HTR-8/SVneo (cell line): ENCODE measurements at places on chromosomes 2 and 18.

- no peak for DNase-seq
Observed at GRCh38 chr2:20221555-20221973, 3.4 kb downstream of the SDC1 start.

DNA sequence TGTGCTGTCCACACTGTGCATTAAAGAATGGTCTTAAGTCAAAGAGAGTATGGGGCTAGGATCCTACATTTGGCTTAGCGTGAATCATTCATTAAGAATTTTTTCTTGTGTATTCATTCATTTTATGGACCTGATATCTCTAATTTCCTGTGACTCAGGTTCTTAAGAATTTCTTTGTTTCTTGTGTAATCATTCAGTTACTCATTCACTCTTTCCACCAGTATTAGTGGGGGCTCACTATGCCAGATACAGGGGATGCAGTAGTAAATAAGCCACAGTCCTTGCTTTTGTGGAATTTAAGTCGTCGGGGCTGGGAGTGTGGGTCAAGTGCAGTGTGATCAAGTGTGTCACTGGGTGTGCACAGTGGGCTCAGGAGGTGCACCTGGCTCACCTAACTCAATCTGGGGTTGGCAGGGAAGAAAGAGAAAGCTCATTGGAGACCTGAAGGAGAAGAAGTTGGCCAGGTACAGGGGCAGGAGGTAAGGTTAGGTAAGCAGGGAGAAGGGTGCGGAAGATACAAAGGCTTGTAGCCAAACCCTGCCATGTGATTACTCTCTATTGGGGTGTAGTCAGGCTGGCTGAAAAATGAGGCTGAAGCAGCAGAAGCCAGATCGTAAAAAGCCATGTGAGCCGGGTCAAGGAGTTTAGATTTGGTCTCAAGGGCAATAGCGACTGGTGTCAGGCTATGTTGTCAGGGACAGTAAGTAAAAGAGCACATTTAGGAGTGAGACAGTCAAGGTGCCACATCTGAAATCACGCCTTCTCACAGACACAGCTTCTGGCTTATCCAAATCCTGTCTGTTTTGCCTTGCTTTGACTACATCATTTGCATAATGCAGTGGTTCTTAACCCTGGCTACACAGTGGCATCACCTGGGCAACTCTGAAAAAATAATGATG lies 67.2 kb downstream of the KCTD1 start:
- peak; percentile 67 for DNase-seq

- DNase-seq = no peak
Observed at GRCh38 chr2:129482626-129483025, 496.8 kb upstream of the RAB6C start.

- no peak for DNase-seq
Observed at GRCh38 chr2:233846387-233847247, 7.7 kb downstream of the HJURP start.

GRCh38 chr18:40249390-40250080 lies 1705.5 kb upstream of the PIK3C3 start:
- DNase-seq = no peak

DNA sequence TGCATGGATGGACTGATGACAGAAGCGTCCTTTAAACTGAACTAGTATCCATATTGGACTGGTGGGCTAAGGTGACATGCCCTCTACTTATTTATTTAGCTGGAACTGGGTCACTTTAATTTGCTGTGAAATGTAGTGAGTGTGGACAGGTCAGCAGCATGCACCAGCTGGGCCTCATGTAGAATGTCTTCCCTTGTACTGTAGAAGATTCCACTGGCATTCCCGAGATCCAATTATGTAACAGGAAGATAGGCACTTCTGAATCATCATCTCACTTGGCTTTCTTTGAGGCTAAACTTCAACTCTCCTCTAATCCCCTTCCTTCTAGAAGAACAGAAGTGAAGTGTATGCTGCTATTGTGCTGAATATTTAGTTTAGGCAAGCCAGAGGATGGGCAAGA lies 296.2 kb downstream of the SLC8A1 start:
- DNase-seq = no peak

DNA sequence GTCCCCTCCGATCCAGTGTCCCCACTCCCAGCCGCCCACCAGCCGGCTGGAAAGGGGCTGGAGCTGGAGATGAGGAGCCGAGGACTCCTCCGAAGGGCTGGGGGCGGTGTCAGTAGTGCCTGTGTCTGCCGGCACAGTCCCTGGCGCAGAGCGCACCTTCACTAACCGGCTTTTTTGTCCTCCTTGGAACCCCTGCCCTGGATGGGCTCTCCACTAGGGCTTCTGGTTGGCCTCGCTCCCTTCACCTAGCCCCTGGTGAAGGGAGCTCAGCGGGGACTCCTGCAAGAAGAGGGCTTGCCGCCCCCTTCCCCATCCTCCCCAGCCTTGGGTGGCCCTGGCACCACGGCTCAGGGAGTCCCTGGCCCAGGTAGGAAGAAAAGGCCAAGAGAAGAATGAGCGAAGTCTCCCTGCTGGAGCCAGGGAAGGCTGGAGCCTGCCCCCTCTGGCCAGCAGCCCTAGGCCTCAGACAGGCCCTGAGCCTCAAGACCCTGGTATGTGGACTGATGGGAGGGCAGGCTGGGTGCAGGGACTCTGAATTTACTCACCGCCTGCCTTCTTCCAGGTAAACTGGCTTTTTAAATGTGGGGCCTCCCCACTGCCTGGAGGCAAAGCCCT lies 570 bp upstream of the ECEL1 start:
- DNase-seq = no peak

- no peak for DNase-seq
Observed at GRCh38 chr2:226183550-226183949, 616.1 kb downstream of the IRS1 start.

DNA sequence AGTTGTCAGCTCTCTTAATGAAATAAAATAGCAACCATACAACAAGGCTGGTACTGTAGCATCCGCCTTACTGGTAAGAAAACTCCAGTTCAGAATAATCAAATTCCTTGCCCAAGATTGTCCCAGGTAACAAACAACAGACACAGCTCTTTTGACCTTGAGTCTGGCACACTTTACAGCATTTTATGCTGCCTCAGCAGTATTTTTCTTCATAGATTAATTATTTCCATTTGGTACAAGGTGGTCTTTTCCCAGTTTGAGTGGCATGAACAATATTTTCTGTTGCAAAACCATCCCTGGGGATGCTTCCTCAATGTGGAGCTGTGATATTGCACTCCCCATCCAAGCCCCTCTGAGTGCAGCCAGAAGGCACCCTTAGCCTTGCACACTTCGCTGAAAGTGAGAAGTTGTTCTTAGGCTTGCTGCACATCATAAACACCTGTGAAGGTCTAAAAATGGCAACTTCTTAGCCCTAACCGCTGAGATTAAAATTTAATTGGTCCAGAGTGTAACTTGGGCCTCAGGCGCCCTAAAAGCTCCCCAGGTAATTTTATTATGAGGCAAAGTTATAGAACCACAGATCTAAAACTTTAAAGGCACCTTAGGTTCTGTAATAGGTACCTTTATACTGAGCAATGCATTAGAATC lies 523.3 kb downstream of the CMPK2 start:
- DNase-seq = no peak

DNA sequence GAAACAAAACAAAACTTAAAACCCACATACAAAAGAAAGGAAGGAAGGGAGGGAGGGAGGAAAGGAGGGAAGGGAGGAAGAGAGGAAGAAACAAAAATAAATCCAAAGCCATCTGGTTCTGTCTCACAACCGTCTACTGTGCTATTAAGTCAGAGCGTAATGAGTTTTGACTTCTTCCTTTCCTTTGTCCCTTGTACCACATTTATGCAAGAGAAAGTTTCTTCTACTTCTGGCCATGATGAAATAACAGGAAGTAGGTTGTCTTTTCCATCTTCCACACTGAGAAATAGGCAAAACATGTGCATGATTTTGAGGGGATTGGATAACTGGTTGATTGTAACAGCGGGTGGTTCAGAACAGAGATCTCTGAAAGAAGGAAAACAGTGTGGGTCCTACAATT lies 121.4 kb downstream of the CTAGE1 start:
- no peak for DNase-seq

- no peak for DNase-seq
Observed at GRCh38 chr2:204483608-204484081, 61.6 kb upstream of the PARD3B start.

GRCh38 chr2:73069855-73070642 lies 1.5 kb downstream of the SFXN5 start:
- DNase-seq = no peak

- DNase-seq = no peak
Observed at GRCh38 chr2:11292464-11293255, 51.8 kb downstream of the ROCK2 start.

GRCh38 chr2:111995148-111995547 lies 59.9 kb upstream of the TMEM87B start:
- DNase-seq = no peak

DNA sequence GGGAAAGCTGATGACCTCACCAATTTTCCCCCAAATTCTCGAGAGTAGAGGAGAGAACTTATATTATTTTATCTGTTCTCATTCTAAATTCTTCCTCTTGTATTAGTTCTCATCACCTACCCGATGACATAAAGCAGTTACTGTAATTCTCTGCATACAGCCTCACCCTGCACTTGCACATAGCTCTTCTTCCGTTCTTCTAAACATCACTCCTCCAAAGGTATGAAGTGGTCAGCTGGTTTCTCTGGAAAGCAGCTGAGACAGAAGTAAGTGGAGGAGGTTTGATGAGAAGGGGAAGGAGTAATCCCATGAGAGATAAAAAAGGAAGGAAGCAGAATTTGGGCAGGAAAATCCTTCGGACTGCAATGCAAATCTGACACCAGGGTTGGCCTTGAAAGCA lies 39.0 kb downstream of the FBXO48 start:
- DNase-seq = no peak

- DNase-seq = peak; percentile 20
Observed at GRCh38 chr2:109604597-109604996, 9.2 kb downstream of the SEPTIN10 start.

- DNase-seq = no peak
Observed at GRCh38 chr2:98487806-98488189, 43.1 kb downstream of the INPP4A start.

- peak; percentile 32 for DNase-seq
Observed at GRCh38 chr2:26682155-26682554, 10.4 kb upstream of the KCNK3 start.

- DNase-seq = no peak
Observed at GRCh38 chr18:23166891-23167541, 31.7 kb downstream of the CABLES1 start.

DNA sequence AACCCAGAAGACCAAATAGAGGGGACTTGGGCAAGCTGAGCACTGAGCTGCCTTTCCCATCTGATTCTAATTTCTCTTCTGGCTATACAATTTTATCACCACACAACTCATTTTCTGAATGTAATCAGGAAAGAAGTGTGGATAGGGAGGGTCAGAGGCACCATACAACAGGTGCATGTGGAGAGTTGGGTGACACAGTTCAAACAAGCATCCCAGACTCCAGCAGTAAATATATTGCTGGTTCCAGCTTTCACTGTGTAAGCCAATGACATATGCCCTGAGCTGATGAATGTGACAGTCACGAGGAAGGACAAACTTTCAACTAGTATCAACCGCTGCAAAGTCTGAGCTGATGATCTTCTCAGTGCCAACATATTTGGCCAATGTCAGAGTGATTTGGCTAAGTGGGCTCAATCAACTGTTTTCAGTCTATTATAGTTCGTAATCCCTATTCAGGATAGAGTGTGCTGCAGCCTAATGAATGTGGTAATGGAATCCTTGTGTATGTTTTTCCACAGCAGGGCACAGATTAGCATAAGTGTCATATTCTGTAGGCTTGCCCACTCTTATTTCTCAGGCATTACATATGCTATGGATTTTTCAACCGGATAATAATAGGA lies 109.9 kb upstream of the MEIS1 start:
- DNase-seq = no peak

- DNase-seq = no peak
Observed at GRCh38 chr2:201072201-201072530, 365 bp downstream of the NDUFB3 start.

DNA sequence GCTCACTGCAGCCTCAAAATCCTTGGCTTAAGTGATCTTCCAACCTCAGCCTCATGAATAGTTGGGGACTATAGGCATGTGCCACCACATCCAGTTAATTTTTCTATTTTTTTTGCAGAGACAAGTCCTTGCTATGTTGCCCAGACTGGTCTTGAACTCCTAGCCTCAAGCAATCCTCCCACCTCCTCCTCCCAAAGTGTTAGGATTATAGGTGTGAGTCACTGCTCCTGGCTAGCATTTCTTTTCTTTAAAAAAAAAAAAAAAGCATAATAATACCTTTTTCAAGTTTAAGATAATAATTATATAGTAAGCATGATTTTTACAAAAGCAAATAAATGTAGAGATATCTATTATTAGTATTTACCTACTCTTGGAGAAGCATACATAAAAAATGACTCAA lies 36.1 kb downstream of the PPP4R1 start:
- no peak for DNase-seq

DNA sequence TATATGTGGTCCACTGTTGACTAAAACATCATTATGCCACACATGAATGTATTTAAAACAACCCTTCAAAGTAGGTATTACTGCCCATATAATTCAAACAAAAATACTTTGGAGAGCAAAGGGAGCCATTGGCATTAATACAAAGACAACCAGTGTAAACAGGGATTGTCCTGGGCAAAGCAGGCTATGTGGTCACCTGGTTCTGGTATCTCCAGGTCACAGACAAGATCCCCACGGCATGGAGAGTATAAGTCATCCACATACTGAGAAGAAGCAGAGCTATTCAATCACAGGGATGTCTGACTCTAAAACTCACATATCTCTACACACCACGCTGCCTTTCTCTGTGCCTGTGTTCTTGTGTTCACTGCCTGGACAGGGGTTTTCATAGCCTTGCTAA lies 81.4 kb upstream of the BZW1 start:
- no peak for DNase-seq

DNA sequence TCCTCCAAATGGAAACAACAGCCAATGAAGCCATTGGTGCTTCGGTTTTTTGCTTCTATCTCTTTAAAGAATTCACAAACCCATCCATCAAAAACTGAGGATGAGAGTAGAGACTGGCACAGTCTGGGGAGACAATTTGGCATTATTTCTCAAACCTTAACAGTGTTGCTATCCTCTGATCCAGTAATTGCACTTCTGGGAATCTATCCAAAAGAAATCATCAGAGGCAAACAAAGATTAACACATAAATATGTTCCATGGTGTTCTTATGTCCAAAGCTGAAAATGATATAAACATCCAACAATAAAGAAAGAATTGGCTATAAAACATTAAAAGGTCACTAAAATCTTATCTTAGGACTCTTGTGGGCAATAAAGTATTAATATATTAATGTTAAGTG lies 35.1 kb downstream of the REEP1 start:
- DNase-seq = no peak

DNA sequence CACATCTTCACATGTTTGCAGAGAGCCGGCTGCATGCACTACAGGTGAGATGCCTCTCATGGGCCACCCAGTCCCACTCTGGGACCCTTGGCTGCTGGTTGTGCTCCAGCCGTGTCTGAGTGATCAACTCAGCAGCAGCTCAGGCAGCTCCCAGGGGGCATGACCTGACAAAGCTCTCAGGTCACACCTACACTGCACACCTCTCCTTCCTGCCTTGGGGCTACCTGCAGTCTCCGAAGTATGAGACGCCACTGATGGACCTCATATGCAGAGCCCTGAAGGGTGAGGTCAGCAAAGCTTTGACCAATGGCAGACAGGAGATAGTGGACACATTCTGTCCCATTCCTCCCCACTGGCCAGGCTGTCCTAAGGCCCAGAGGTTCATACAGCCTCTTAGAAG lies 51.4 kb downstream of the LBH start:
- DNase-seq = no peak
